ENCODE measurements at places on chromosomes 5 and 9. TPM values are rescaled to one million over a fixed set of nuclear protein-coding genes. Genes with fewer than 3 reads are reported as not detected.
A peak's percentile ranks its signal among the peaks of the same experiment; 100 is the strongest.

GRCh38 chr9:126407114-126407870 lies 80.7 kb downstream of the MVB12B start:
- H3K36me3 ChIP-seq = peaks cover 28% of the 10 kb centered on the region
- H3K27me3 ChIP-seq = no peaks in the 10 kb centered on the region
- H3K4me1 ChIP-seq = peaks cover 42% of the 10 kb centered on the region
- DNase-seq = no peak
- H3K27ac ChIP-seq = no peak overlapping the region
- no peak overlapping the region for H3K4me3 ChIP-seq

GRCh38 chr5:57953792-57954191 lies 471.2 kb upstream of the ACTBL2 start:
- no peaks in the 10 kb centered on the region for H3K27me3 ChIP-seq
- H3K36me3 ChIP-seq = no peaks in the 10 kb centered on the region
- H3K27ac ChIP-seq = no peak overlapping the region
- DNase-seq = no peak
- H3K4me1 ChIP-seq = no peaks in the 10 kb centered on the region

- H3K4me1 ChIP-seq = peaks cover 71% of the 10 kb centered on the region
- H3K27me3 ChIP-seq = no peaks in the 10 kb centered on the region
- DNase-seq = peak; percentile 55
- H3K4me3 ChIP-seq = peak overlapping the region; percentile 79
- peaks cover 30% of the 10 kb centered on the region for H3K36me3 ChIP-seq
These were observed 1.3 kb downstream of the STOM start for GRCh38 chr9:121368745-121369144.

GRCh38 chr9:69660304-69660703 lies 11.9 kb downstream of the APBA1 start:
- DNase-seq = no peak
- no peak overlapping the region for H3K27ac ChIP-seq
- no peaks in the 10 kb centered on the region for H3K4me1 ChIP-seq
- no peak overlapping the region for H3K4me3 ChIP-seq
- peaks cover 29% of the 10 kb centered on the region for H3K27me3 ChIP-seq

- peak overlapping the region; percentile 93 for H3K4me3 ChIP-seq
- no peaks in the 10 kb centered on the region for H3K27me3 ChIP-seq
- peaks cover 71% of the 10 kb centered on the region for H3K4me1 ChIP-seq
- peak overlapping the region; percentile 91 for H3K27ac ChIP-seq
These were observed 2.3 kb downstream of the CCDC69 start for GRCh38 chr5:151221574-151221973.

AJM1 gene
- 4.4 TPM for total RNA-seq

DNA sequence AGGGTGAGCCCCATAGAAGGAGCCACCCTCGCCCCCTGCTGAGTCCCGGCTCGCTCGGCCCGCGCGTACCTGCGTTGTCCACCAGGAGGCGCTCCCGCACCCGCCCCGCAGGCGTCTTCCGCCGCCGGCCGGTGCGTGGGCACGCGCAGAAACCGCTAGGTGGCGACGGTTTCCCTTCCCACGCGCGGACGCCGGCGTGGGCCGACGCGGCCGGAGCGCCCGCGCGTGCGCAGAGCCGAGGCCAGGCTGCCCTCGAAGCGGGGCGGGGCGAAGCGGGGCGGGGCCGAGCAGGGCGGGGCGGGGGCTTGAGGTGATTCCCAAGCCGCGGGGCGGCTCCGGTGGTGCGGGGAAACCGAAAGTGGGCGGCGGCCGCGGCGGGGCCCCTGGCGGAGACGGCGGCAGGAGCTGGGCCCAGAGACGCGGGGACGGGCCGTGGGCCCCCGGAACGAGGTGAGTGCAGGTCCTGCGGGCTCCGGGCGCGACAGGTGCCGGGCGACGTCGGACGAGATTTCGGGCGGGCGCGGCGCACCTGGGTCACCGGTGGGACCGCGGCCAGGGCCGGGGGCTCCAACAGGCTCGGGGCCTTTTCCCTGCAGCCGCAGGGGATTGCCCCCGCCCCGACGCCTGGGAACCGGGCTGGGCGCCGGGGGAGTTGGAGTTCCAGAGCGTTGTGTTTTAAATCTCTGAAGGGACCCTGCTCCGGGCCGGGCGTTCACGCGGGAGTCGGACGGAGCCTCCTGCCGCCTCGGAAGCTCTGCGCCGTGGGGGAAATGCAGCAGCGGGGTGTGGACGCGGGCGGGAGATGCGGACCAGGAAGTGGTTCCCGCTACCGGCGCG lies at the start of gene TDRD7:
TSS of gene TDRD7 (plus strand) at position 308 of the 837 bp plus-strand sequence. CDS start 16,370 bp downstream, outside the sequence.
- H3K36me3 ChIP-seq = peaks cover 3% of the 10 kb centered on the region
- peaks cover 41% of the 10 kb centered on the region for H3K27me3 ChIP-seq
- H3K4me3 ChIP-seq = peak within 1 kb of the TSS; percentile 76
- H3K27ac ChIP-seq = peak within 1 kb of the TSS; percentile 64

DNA sequence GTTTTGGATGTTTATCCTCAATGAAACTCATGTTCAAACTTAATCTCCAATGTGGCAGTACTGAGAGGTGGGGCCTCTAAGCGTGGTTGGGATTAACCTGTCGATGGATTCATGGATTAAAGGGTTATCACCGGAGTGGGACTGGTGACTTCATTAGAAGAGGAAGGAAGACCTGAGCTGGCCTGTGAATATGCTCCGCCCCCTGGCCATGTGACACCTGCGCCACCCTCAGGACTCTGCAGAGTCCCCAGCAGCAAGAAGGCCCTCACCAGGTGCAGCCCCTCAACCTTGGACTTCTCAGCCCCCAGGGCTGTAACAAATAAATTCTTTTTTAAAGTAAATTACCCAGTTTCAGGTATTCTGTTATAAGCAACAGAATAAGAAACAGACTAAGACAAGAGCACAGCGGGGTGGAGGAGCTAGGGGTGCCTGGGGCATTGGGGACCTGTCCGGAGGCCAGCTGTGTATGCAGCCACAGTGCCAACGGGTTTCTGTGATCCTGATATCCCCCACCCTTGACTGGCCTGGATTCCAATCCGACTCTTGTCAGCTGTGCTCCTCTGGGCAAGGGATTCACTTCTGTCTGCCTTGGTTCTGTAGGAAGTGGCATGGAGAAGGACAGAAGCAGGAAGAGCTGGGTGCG lies 3.2 kb upstream of the MAPK9 start:
- no peak for DNase-seq
- H3K4me3 ChIP-seq = no peak overlapping the region
- peaks cover 23% of the 10 kb centered on the region for H3K4me1 ChIP-seq
- no peaks in the 10 kb centered on the region for H3K27me3 ChIP-seq

- peaks cover 6% of the 10 kb centered on the region for H3K4me1 ChIP-seq
- no peak overlapping the region for H3K27ac ChIP-seq
- no peak overlapping the region for H3K4me3 ChIP-seq
- no peaks in the 10 kb centered on the region for H3K27me3 ChIP-seq
- no peak for DNase-seq
These were observed 40.8 kb downstream of the GRAMD2B start for GRCh38 chr5:126464016-126464415.

DNA sequence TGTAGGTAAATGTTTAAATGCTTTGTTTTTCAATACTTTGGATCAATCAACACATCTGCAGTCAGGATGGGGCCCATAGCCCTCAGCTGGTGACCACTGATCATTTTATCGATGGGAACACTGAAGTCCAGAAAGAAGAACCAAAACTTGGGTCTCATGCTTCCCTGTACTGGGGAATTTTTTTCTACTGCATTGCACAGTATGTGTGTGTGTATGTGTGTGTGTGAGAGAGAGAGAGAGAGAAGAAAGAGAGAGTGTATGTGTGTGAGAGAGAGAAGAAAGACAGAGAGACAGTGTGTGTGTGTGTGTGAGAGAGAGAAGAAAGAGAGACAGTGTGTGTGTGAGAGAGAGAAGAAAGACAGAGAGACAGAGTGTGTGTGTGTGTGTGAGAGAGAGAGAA lies 202.9 kb upstream of the MSX2 start:
- no peak overlapping the region for H3K27ac ChIP-seq
- H3K36me3 ChIP-seq = no peaks in the 10 kb centered on the region
- no peaks in the 10 kb centered on the region for H3K27me3 ChIP-seq
- no peak for DNase-seq
- H3K4me3 ChIP-seq = no peak overlapping the region

GRCh38 chr5:111830333-111830732 lies 73.3 kb upstream of the NREP start:
- H3K4me1 ChIP-seq = no peaks in the 10 kb centered on the region
- H3K27me3 ChIP-seq = no peaks in the 10 kb centered on the region
- DNase-seq = no peak
- no peak overlapping the region for H3K4me3 ChIP-seq
- no peaks in the 10 kb centered on the region for H3K36me3 ChIP-seq

PALM2AKAP2 gene
- total RNA-seq = not detected

GRCh38 chr5:84863020-84863419 lies 478.3 kb upstream of the EDIL3 start:
- no peaks in the 10 kb centered on the region for H3K27me3 ChIP-seq
- no peaks in the 10 kb centered on the region for H3K4me1 ChIP-seq
- no peak overlapping the region for H3K27ac ChIP-seq
- DNase-seq = no peak

GRCh38 chr9:112315331-112316257 lies 17.8 kb downstream of the PTBP3 start:
- H3K4me1 ChIP-seq = peaks cover 61% of the 10 kb centered on the region
- no peaks in the 10 kb centered on the region for H3K27me3 ChIP-seq
- peaks cover 46% of the 10 kb centered on the region for H3K36me3 ChIP-seq

DNA sequence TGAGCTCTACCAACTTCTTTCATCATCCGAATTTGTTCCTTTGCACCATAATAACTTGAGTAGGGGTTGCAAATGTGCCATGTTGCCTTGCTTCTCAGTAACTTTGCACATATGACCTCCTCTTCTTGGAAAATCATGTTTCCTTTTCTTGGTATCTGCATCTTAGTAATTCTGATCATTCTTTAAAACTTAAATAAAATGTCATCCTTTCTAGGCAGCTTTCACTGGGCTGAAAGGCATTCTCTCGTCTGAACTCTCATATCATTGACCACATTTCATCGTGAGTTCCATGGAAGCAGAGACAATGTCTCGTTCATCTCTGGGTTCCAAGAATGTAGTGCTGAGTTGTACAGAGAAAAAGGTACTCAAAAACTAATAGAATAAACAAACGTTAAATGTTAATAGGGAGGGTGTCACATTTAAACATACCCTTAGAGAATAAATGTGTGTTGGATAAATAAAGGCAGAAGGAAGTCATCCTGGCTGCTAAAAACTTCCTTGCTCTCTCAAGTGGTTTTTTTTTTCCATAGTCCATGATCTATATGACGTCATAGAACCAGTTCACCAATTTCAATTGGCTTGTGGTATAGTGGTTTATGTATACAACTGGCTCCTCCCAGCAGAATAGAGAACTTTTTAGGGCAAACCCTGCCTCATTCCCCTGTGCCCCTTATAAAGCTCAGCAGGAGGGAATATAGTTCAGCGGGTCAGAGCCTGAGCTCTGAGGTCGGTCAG lies 218.1 kb upstream of the TRIM32 start:
- H3K4me3 ChIP-seq = no peak overlapping the region
- no peak overlapping the region for H3K27ac ChIP-seq
- peaks cover 7% of the 10 kb centered on the region for H3K4me1 ChIP-seq
- DNase-seq = no peak
- no peaks in the 10 kb centered on the region for H3K27me3 ChIP-seq

PCDHB8 gene
- total RNA-seq = not detected

DNA sequence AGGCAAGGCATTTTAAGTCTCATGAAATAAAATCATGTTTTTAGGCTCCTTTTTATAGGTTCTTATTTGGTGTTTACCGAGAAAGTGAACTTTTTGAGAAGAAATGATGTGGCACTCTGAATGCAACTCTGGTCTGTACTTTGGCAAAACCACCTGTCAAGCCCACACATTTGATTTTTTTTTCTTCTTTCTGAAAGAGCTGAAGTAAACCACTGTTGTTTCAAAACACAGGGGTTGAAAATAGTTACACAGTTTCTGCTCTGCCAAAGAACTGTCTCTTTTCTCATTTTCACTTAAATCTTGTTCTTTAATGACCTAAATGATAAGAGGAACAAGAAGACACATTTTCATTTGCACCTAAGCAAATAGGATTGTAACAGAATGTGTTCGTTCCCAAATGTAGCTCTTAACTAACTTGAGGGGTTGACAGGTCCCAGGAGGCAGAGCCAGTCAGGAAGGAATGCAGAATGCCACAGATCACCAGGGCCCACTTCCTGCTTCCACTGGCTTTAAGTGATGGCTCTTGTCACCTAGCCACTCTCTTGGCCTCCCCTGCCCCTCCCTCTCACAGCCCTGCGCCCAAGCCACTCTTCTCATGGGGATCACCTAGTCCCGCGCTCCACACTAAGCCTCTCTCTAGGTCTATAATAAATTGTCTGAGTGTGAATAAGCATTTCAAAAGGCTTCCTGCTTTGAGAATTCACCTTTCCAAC lies 47.3 kb downstream of the MED27 start:
- no peaks in the 10 kb centered on the region for H3K36me3 ChIP-seq
- H3K4me3 ChIP-seq = no peak overlapping the region
- DNase-seq = no peak
- no peak overlapping the region for H3K27ac ChIP-seq
- no peaks in the 10 kb centered on the region for H3K27me3 ChIP-seq

- no peak for DNase-seq
- no peaks in the 10 kb centered on the region for H3K27me3 ChIP-seq
- H3K36me3 ChIP-seq = peaks cover 69% of the 10 kb centered on the region
These were observed 7.1 kb downstream of the NFX1 start for GRCh38 chr9:33297432-33297831.

NUTM2G gene
- total RNA-seq = not detected

DNA sequence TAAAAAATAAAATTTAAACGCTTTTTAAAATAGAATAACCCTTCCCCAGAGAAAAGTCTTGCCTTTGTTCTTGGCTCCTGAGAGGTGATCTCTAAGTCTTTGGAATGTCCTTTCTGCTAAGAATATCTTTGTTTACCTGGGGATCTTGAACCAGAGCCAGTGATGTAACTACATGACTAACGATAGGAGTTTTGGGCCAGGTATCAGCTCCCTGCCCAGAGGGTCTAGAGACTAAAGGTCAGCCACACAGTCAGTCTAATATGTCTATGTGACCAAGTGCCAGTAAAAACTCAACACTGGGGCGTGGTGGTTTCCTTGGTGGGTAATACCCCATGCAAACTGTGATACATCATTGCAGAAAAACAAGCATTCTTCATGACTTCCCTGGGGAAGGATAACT lies 1351.9 kb upstream of the C9orf72 start:
- H3K27ac ChIP-seq = no peak overlapping the region
- H3K36me3 ChIP-seq = no peaks in the 10 kb centered on the region
- no peak for DNase-seq
- H3K4me3 ChIP-seq = no peak overlapping the region
- no peaks in the 10 kb centered on the region for H3K4me1 ChIP-seq

DNA sequence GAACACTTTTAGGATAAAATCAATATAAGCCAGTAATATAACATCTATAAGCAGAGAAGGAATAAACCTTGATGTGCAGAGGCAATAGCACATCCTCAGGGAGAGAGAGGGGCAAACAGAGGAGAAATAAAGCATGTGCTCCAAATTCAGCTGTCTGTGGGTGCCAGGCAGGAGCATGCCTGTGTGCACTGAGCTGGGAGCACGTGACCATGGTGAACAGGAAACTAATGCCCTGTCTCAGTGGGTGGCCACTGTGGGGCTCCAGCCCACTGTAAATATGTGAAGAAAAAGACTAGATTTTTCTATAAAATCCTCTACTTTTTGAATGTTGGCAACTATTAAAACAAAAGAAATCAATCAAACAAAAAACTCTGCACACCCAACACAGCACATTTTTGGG lies 55.3 kb downstream of the FYB1 start:
- peak; percentile 76 for DNase-seq
- peak overlapping the region; percentile 90 for H3K27ac ChIP-seq
- no peaks in the 10 kb centered on the region for H3K27me3 ChIP-seq
- H3K36me3 ChIP-seq = peaks cover 47% of the 10 kb centered on the region

All from activated CD8-positive, alpha-beta memory T cell treated with anti-CD3 and anti-CD28 coated beads, Interleukin-2, amount 10 ng/mL, durations not matched to agents 7 days and 5 days (primary cell).